Uterine smooth muscle cell (primary cell): ENCODE measurements at places on chromosomes 7 and 10. TPM values are rescaled to one million over a fixed set of nuclear protein-coding genes. Genes with fewer than 3 reads are reported as not detected.

Gene OR9A2
- not detected in 2 replicates for total RNA-seq

Gene SNX13
- total RNA-seq: 53.3 and 60.5 TPM in 2 replicates

Gene CTAGE8
- 0.44 TPM in 1 of 2 replicates, not detected in the other for total RNA-seq

Gene GLI3
- total RNA-seq: 3.4 and 3.5 TPM in 2 replicates

Gene SFTPA1
- under 0.01 TPM in 1 of 2 replicates, not detected in the other for total RNA-seq

Gene GLRX3
- 94.6 and 135 TPM in 2 replicates for total RNA-seq

Gene POLR2J2
- total RNA-seq: 3.2 and 3.3 TPM in 2 replicates

Gene ANKRD30A
- total RNA-seq: not detected in 2 replicates

Gene CCDC172
- total RNA-seq: not detected in 2 replicates

Gene GIMAP2
- total RNA-seq: 0.44 and 2.9 TPM in 2 replicates

Gene EIF3B
- 210 and 289 TPM in 2 replicates for total RNA-seq

Gene DEPP1
- total RNA-seq: 0.44 and 2.0 TPM in 2 replicates

Gene TEX36
- not detected in 2 replicates for total RNA-seq

Gene MRPS33
- total RNA-seq: 24.2 and 29.8 TPM in 2 replicates

Gene OR2A5
- total RNA-seq: not detected in 2 replicates
